ENCODE measurements at places on chromosomes 2 and 18.

DNA sequence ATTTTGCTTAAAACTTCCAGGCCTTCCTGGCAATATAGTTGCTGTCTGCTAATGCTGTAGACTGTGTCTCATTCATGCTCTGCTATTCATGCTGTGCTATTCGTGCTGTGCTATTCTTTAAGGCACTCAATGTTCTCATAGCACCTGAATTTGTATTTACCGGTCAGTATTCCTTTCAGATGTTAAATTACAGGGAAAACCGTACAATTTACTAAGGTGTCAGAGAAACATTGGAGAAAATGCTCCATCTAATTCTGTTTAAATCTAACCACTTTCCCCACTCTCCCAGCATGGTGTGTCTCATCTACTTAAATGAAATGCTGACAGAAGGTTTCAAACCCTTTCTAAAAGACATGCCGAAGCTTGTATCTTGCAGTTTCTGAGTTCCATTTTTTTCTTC is 25.0 kb downstream of the FAM171B start:
- no peak for DNase-seq

GRCh38 chr2:40213071-40213470 is 238.8 kb downstream of the SLC8A1 start:
- no peak for DNase-seq

DNA sequence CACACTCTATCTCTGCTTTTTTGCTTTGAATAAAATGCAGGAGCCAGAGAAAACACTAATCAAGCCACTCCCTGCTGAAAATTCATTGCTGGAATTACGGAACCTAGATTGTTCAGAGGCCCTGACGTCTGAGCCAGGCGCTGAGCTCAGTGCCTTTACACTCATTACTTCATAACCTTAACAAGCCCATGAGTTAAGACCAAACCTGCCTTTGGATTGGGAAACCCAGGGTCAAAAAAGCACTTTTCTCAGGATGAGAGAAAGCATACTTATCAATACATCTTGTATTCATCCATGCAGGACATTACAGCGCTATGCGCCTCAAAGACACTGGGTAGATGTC is 762 bp downstream of the INO80C start:
- no peak for DNase-seq

DNA sequence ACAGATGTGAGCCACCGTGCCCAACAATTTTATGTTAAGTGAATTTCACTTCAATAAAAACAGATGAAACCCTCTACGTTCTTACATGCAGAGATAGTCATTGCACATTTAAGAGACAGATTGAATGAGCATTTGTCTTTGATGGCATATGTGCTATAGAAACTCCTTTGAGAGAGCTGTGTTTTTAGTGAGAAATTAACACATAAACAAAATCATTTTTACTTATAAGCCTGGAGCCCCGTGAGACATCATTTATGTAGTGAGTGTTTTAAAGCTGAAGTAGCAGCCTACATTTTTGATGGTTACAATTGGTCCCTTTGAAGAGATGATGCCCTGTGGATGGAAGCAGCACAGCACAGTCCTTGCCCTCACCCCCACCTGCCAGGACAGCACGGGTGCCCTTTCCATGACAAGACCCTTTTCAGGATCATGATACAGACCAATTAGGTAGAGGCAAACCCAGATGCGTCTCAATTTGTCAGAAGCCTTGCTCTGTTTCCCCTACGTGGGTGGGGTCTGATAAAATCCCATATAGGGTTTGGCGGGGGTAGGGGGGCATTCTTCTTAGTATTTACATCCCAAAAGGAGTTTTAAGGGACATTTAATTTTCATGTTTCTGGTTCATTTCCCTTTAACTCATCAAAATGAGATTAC is 237.1 kb downstream of the BCL2 start:
- no peak for DNase-seq

- no peak for DNase-seq
These were observed 121.3 kb downstream of the CDC42EP3 start for GRCh38 chr2:37550190-37550589.

DNA sequence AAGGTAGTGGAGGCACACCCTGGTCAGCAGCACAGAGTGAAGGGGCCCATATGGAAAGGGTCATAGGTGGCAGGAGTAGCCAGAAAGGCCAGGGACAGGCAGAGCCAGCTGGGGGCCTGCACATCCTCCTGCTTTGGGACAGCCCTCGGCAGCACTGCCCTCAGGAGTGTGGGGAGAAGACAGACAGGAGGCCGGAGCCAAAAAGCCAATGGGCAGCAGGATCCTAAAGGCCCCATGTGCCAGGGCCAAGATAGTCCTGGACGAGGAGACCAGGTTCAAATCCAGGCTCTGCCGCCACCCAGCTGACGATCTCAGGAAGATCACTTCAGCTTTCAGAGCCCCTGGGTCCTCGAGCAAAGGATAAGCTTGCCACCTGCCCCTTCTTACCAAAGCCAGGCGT is 220.1 kb downstream of the TMEM163 start:
- no peak for DNase-seq

GRCh38 chr2:183935005-183935404 is 663.3 kb upstream of the ZNF804A start:
- no peak for DNase-seq

- no peak for DNase-seq
These were observed 702.4 kb downstream of the CPS1 start for GRCh38 chr2:211258646-211259335.

GRCh38 chr18:28359176-28359575 is 182.2 kb upstream of the CDH2 start:
- no peak for DNase-seq

DNA sequence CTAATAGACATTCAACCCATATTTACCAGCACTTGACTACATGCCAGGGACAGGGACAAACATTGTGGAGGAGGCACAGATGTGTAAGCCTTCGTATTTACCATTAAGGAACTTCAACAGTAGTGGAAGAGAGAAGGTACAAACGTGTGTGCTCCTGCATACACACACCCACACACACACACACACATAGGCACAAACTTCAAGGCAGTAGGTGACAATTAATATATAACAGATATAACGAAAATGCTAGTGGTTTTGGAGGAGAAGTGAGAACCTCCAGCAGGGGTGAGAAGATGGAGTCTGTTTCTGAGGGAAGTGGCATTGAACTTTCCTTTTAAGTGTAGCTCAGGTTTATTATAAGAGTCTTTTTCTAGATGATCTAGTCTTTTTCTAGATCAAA is 231.1 kb downstream of the SETBP1 start:
- no peak for DNase-seq

DNA sequence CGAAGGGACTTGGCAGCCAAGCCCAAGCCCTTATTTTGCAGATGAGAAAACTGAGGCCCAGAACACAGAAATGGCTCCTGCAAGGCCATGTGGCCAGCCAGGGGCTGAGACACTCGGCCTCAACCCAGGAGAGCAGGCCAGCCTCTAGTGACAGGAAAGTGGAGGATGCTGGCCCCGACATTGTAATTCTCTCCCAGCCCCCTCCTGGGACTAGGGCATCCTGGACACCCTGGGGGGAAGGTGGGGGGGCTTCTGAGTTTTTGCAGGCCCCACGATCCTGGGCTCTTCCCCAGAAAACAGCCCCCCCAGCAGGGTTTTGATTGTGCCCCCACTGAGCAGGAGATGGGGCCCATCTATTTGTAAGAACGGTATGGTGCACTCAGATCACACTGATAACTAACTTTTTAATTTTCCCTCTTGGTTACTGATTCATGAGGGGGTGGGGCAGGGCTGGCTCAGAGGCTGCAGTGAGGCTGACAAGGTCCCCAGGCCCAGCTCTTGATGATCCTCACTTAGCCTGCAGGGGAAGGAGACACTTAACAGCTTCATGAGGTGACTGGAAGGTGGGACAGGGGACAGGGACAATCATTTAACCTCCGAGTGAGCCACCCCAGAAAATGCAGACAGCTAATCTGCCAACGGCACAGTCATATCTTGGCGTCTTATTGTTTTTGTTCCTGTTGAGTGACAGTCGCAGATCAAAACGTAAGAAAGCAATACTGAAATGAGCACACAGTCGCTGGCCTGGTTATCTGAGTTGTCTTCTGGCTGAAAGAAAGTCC is 18.9 kb downstream of the SMAD7 start:
- DNase-seq: no peak

GRCh38 chr2:65116645-65117044 is 13.3 kb downstream of the RAB1A start:
- no peak for DNase-seq

- DNase-seq: no peak
These were observed 52.3 kb downstream of the TDRD15 start for GRCh38 chr2:21175895-21176646.

GRCh38 chr2:55618025-55618274 is 528 bp upstream of the PPP4R3B start:
- DNase-seq: no peak

DNA sequence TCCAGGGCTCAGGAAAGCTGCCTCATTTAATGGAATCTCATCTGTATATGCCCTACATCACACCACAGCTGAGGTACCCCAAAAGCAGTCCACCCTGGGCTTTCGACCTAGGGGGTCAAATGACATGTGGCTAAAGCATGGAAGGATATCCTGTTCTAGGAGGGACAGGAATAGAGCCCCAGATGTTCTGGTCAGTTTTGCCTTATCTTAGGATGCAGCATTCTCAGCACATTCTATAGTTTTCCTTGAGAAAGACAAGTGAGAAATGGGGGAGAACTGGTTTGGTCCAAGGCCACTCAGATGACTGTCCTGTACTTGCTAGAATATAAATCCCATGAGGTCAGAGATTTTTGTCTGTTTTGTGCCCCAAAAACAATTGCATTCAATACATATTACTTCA is 688.0 kb upstream of the ZEB2 start:
- DNase-seq: no peak

- no peak for DNase-seq
These were observed 39.1 kb downstream of the ROCK2 start for GRCh38 chr2:11305338-11305737.

DNA sequence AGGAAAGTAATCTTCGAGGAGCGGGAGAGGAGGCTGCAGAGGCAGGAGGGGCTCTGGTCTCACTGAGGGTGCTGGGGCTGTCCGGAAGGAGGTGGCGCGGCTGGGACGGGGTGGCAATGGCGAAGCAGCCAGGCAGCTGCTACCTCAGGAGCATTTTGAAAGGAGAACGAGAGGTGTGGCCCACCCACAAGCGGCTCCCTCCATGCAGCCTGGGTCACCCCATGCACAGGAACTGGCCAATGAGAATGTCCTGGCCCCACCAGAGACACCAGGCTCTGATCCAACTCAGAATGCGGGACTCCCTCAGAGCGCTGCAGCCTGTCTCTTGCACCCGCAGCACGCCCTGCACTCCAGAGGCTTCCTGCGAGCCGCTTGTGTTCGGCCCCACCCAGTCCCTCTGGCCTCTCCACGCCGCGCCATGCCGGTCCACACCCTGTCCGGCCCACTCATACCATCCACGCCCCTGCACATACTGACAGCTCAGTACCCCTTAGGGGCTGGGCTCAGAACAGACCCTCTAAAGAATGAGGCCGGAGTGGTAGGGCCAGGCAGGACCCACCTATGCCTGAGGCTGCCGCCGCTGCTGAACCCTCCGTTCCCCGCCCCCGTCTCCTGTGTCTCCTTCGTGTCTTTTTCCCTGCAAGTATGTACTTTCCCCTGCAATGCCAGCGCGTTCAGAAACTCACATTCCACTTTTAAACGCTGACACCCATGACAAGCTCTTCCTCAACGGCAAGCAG is 6.4 kb upstream of the BOK start:
- DNase-seq: no peak

GRCh38 chr2:60530660-60531281 is 22.7 kb downstream of the BCL11A start:
- no peak for DNase-seq

DNA sequence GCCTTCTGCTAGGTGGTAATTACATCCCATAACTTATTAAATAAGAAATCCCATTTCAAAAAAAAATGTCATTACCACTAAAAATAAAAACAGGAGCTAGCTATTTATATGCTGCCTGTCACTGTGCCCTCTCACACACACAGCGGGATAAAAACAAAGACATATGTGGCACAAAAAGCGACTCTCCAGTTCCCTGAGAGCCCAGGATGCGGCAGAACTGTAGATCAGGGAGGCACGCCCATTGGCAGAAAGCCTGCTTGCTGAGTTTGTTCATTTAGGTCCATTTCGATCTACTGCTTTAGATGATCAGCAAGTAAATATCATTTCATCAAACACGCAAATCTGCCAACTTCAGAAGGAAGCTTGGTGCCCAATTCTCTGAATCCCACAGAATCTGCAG is 124.4 kb downstream of the TMEM163 start:
- DNase-seq: no peak

GRCh38 chr2:63668466-63668865 is 79.7 kb downstream of the MDH1 start:
- no peak for DNase-seq

DNA sequence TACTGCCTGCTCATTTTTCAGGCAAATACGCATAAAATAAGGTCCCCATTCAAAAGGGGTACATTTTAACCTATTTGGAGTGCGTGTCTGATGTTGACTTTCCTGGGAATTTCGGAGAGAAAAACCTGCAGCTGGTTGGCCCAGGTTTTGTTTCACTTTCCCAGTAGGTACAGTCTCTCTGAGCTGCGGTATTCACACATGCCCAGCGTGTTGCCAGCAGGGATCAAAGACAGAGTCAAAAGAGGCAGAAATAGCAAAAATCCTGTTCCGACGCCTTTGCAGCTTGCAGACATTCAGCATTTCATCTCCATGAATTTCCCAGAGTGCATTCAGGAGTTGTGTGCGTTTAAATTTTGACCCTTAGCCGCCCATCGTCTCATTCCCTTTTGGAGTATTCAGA is 855.4 kb upstream of the CELF4 start:
- DNase-seq: no peak

DNA sequence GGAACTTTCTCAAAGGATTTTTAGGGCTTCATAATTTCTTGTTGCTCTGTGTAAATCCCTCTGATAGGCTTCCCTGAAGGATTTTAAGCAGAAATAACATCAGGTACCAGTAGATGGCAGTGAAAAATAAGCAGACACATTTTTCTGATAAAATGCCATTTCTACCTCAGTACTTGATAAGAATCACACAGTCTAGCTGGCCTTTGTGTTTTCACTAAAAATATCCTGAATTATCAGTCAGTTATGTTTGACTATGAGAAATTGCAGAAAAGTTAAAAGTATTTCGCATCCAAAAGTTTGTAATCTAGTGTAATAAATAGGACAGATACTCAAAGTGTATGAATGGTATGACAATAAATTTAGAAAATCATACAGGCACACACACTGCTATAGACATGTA is 68.7 kb downstream of the DNAJC10 start:
- no peak for DNase-seq

DNA sequence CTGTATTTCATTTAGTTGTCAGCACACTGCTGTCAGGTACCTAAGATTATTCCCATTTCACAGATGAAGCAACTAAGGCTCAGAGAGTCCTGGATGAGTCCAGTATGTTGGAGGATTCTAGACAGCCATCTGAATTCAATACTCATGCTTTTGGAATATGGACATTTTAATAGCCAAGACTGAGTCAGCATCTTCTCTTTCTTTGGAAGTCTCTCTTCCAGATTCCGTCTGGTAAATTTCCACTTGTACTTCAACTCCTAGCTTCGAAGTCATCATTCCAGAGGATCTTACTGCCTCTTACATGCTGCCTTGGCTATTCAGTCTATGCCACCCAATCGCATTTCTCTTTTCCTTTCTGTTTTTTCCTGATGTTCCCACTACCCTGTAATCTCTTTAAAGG is 40.6 kb downstream of the INSIG2 start:
- no peak for DNase-seq
